ENCODE measurements at places on chromosomes 7 and 10. TPM values are rescaled to one million over a fixed set of nuclear protein-coding genes. Genes with fewer than 3 reads are reported as not detected.

The KCNH2 gene
- total RNA-seq = 0.51 TPM

The FFAR4 gene
- total RNA-seq = 0.31 TPM

The CC2D2B gene
- not detected for total RNA-seq

The NPSR1 gene
- total RNA-seq = not detected

The GSTO2 gene
- total RNA-seq = 2.2 TPM

The NUTM2A gene
- 0.07 TPM for total RNA-seq

The LRRN3 gene
- total RNA-seq = not detected

The HOXA3 gene
- 7.6 TPM for total RNA-seq

The CYP3A7 gene
- not detected for total RNA-seq

The ADRB1 gene
- total RNA-seq = 0.54 TPM

The PRSS37 gene
- total RNA-seq = not detected

The BICC1 gene
- total RNA-seq = 32.9 TPM

The BTBD16 gene
- 0.44 TPM for total RNA-seq

The MSS51 gene
- 0.36 TPM for total RNA-seq

The TMEM26 gene
- total RNA-seq = 0.33 TPM

The HEPACAM2 gene
- not detected for total RNA-seq

The PNLIP gene
- total RNA-seq = not detected

The CLRN3 gene
- total RNA-seq = not detected

The IDI2 gene
- not detected for total RNA-seq

The CPA2 gene
- not detected for total RNA-seq

The ACHE gene
- total RNA-seq = 2.1 TPM

The LBX1 gene
- total RNA-seq = not detected

The AMPH gene
- total RNA-seq = not detected

The CRYGN gene
- not detected for total RNA-seq

Measured in A549 treated with DMSO at 1 μM for 4 hours (cell line).